ENCODE measurements at places on chromosomes 13 and 19.

GRCh38 chr19:48874303-48875135 lies 2.3 kb downstream of the PPP1R15A start:
- no peak for DNase-seq

- peak; percentile 31 for DNase-seq
These were observed 37.5 kb downstream of the SUGP2 start for GRCh38 chr19:18995804-18996241.

- DNase-seq = no peak
These were observed 148.0 kb downstream of the FOXO1 start for GRCh38 chr13:40518481-40518882.

GRCh38 chr13:113057084-113057483 lies 48.5 kb upstream of the F7 start:
- no peak for DNase-seq

DNA sequence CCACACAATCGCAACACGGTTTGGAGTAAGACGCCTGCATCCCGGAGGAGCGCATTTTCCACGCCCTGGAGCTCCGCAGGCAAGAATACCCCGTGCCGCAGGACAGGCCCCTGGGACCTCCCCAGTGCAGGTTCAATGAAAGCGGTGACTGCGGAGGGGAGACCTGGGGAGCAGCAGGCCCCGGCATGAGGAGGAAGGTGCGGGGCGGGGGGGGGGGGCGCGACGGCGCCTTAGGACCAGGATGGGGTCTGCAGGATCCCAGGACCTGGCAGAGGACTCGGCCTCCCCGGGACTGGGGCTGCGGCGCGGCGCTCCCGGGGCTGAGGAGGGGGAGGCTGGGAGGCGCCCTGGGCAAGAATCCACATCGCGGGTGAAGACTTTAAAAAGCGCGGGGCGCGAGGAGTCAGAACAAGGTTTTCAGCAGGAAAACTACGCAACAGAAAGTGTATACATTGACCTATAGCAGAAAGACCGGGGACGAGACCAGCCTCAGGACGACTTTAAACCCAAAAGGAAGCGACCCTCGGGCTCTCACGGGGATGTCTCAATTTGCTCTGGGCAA lies 432 bp downstream of the ZNF611 start:
- DNase-seq = no peak

DNA sequence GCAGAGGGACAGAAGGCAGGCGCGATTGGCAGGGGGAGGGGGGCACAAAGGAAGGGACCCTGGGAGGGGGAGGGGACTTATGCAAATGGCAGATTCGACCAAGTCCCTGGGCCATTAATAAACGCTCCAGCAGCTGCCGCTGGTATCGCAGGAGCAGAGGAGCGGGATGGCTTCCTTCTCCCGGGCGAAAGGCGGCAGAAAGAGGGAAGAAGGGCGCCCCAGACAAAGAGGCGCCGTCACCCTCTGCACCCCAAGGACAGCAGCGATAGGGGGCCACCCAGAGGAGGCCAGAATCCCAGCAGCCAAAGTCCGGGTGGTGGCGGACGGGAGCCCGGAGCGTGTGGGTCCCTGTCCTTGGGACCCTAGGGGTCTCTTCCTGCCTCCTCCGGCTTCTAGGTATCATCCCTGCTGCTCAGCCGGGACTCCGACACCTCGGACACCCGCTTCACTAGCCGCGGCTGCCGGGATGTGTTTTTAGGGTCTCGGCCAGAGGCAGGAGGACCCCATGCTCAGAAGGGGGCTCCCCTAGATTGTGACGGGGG lies 1.9 kb downstream of the PTPRS start:
- DNase-seq = peak; percentile 89

Data from retina (tissue), 1 donor.